ENCODE measurements at places on chromosomes 13 and 19.
A peak's percentile ranks its signal among the peaks of the same experiment; 100 is the strongest.

- no peak for DNase-seq
These were observed 470.7 kb downstream of the ZNF536 start for GRCh38 chr19:30842926-30843325.

DNA sequence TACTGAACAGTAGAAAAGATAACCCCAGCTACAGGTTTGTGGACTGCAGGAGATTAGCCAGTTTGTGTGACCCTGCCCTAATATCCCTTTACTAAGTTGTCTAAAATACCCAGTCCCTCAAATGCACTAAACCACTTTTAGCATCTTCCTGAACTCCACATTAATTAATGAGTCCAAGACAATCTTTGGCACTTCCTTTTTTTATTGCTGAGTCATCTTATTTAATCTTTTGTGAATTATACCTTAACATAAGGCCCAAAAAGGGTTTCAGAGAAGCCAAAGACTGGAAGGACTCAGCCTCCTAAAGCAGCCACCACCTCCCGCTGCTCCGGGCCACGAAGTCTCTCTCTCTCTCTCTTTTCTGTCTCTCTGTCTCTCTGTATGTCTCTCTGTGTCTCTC, 48.8 kb upstream of the PDCD5 start:
- no peak for DNase-seq

DNA sequence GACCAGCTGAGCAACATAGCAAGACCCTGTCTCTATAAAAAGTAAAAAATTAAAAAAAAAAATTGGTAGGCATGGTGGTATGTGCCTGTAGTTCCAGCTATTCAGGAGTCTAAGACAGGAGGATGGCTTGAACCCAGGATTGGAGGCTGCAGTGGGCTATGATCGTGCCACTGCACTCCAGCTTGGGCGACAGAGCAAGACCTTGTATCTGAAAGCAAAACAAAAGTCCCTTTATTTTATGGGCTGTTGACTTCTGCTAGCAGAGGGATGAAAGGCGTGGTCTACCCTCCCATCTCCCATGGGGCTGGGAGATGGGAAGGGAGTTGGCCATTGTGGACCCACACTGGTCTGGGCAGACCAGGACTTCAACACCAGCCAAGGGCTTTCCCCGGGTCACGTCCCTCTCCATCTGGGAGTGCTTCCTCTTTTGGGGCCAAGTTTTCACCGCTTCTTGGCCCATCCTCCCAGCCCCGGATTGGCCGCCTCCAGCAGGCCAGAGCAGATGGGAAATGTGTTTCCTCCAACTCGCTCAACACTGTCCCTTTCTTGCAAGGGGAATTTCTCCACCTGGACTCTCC, 2.2 kb upstream of the TNFSF9 start:
- no peak for DNase-seq

GRCh38 chr19:4365341-4365740, 22.0 kb downstream of the MPND start:
- no peak for DNase-seq

DNA sequence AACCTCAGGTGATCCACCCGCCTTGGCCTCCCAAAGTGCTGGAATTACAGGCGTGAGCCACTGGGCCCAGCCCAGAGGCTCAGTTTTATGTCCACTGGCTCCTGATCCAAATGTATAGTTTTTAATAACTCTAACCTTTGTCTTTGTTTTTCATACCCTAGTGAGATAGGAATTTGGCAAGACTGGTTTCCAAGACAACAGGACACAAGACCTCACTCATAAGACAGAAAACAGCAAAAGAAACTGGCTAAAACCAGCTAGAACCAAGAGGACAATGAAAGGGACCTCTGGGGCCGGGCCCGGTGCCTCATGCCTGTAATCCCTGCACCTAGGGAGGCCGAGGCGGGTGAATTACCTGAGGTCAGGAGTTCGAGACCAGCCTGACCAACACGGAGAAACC, 27.6 kb downstream of the CPT1C start:
- DNase-seq: no peak

DNA sequence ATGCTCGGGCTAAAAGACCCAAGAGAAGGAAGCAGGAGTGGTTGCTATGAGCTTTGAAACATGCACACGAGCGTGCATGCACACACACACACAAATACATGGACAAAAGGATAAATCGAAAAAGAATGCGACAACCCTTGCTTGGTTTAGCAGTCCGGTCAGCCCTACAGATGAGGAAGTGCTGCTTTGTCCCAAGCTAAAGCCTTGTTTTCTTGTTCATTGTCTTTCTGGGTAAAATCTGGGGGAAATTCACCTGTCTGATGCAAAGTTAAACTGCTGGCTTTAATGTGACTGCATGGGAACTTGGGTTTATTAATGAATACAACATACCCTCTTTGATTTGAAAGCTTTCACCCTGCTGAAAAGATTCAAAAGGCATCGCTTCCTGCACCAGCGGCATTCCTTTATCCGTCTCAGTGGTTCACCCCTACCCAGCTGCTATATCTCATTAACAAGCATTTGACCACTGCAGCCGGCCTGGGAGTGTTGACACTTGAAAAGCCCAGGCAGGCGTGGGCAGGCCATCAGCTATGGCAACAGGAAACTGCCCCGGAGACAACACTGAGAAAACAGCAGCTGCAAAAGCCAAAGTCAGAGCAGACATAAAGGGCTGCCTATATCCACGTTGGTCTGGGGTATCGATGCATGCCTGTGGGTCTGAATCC, 301.7 kb downstream of the NDFIP2 start:
- DNase-seq: peak; percentile 12

DNA sequence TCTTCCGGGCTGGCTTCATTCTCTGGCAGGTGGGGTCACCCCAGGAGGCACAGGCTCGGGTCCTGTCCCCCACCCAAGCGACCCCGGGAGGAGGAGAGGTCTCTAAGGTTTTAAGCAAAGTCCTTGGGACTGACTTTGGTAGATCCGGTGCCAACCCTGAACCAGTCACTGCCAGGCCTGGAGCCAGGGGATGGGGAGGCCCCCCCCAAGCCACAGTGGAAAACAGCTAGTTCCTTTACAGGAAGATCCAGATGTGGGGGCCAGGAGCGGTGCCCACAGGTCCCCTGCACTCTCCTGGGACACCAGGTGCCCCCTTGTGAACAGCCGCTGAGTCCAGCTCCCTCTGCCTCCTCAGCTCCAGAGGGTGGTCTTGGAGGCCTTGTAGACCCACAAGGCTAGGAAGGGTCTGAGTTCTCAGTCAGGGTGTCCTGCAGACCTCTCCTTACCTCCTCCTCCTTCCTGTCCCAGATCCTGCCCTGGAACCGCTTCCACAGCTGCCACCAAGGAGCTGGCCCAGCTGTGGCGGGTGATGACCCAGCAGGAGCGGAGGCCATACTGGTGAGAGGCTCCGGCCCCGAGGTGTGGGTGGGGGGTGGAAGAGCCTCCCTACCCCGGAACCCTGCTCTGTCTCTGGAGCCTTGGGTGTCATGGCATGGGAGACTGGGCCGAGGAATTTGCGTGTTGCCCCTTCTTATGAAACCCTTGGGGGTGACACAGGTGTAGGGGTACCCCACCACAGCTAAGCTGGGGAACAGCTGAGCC, 6.0 kb downstream of the SIX5 start:
- DNase-seq: no peak

DNA sequence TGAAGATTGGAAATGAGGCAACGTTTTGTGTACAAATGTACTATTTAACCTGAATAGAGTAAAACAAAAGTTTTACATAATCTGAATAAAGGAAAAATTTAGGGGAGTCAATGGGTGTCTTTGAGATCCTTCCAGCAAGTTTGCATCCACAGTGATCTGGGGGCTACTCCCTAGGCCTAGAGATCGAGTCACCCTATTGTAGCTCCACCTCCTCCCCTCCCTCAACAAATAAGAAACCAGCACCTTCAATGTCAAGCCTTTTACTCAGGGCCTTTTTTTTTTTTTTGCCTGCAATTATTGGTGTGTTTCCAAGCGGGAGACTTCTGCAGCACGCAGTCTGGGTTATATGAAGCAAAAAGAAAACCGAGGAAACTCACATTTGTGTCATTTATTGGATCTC, 16.3 kb upstream of the RAP2A start:
- DNase-seq: no peak

DNA sequence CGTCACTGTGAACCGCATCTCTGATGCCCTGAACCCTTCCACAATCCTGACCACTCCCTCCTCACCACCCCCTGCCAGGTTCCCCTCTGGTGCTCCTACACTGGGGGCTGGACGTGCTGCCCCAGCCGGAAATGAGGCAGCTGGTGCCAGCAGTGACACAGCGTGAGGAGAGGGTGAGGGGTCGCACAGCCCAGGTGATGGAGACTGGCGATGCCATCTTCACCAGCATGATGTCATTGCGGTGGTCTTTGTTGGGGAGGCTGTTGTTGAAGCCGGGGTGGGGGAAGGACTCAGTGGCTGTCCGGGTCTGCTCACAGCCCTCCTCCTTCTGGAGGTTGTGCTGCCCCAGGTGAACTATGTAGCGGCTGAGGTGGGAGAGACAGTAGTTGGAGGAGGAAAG, 2.5 kb downstream of the KLK11 start:
- no peak for DNase-seq

- DNase-seq: peak; percentile 9
These were observed 230.0 kb downstream of the MYO16 start for GRCh38 chr13:108859197-108860012.

DNA sequence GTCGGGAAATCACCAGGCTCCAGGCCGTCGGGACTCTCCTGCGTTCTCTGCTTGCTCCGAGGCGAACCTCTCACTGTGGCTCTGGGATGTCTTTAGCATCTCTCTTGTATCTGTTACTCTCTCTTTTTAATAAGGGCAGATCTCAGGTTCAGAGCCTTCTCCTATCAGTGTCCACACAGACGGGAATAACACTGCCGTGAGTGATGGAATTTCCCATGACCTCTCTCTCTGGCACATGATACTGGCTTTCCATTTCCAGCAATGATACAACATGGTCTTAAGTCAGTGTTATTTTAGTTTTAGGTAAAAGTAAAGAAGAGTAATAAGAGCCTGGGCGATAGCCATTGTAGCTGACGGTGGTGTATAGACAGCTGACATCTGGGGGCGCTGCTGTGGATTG, 9.3 kb downstream of the ZNF444 start:
- DNase-seq: no peak

DNA sequence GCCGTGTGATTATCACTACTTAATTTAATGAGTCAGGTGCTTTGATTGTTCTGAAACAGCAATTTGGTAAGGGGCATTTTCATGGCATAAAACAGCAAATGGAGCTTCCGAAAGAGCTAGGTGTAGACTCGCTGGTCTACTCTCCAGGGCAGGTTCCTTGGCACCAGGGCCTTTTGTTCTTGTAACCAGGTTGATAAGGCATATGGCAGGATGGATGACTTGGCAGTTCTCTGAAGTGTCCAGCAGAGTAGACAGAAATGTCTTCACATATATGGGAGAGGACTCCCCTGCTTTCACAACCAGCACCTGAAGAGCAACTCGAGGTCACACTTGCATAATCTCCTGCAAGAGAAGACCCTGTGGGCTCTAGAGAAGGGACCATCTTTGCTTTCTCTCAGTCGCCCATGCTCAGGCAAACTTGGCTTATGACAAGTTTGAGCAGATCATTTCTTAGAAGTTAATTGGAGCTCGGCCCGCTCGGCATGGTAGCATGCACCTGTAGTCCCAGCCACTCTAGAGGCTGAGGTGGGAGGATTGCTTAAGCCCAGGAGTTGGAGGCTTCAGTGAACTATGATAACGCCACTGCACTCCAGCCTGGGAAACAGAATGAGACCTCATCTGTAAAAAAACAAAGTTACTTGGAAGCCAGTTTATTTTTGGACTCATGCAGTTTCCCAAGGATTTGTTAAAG, 23.3 kb upstream of the WASF3 start:
- DNase-seq: no peak

GRCh38 chr13:76715621-76716020, 170.6 kb downstream of the KCTD12 start:
- DNase-seq: peak; percentile 30

- DNase-seq: no peak
These were observed 24.0 kb downstream of the ZSWIM4 start for GRCh38 chr19:13819238-13819637.

GRCh38 chr13:72504131-72504841, 223.1 kb downstream of the MZT1 start:
- no peak for DNase-seq

GRCh38 chr19:54248016-54248601, 5.5 kb upstream of the LILRA6 start:
- no peak for DNase-seq

DNA sequence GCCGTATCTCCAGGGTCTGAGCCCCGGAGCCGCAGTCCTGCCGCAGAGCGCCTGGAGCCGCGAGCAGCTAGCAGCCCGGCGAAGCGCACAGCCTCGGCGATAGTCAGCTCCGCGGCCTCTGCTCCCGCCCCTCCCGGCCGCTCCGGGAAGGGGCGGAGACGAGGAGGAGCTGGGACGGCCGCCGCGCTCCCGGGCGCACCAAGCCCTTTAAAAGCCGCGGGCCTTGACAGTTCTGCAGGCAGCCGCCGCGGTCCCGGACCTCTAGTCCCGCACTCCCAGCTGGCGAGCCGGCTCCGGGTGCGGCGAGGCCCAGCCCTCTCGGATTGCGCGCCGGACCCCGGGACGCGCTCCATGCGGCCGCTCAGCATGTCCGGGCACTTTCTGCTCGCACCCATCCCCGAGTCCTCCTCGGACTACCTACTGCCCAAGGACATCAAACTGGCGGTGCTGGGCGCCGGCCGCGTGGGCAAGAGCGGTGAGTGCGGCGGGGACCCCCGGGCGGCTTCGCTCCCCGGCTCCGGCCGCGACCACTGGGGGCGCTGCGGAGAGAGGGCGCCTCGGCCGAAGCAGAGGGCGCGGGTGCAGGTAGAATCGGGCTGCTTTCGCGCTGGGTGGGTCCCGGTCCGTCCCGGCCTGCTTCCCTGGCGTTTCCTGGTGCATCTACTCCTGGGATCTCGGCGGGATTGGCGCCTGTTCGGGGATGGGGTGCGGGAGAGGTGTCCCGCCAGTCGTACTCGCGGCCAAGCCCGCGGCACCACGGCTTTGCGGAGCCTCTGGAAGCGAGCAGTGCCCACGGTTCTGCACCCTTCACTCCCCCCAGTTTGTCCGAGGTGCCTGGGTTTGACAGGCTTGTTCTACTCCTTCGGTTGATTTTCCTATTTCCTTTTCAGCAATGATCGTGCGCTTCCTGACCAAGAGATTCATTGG, at the start of gene RASL11A:
Gene RASL11A, plus strand, starts transcription at position 237 of the 927 bp plus-strand sequence. Its CDS starts 115 bp downstream, at position 352.
- peak; percentile 88 for DNase-seq

- DNase-seq: no peak
These were observed 140.6 kb downstream of the SIPA1L3 start for GRCh38 chr19:38047641-38048040.

DNA sequence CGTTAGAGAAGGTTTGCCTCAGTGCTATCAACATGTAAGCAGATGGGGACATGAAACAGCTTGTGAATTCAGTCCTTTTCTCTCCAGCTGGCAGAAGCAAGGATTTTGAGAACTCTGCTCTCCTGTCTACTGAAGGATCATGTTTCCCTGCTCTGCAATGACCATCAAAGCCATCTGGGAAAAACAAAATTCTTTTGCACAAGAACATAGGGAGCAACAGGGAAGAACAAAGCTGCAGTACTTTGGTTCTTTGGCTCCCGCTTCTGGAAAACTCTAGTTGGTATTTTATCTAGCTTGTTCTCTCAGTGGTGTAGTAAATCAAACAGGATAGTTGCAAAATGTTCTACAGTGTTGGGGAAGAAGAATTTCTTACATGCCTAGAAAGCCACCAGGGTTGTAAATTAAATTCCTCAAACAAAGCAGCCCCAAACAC, 270.4 kb downstream of the ENOX1 start:
- peak; percentile 75 for DNase-seq
